ENCODE measurements at places on chromosomes 3 and 15. TPM values are rescaled to one million over a fixed set of nuclear protein-coding genes. Genes with fewer than 3 reads are reported as not detected.

CMSS1 gene
- 12.9 TPM for total RNA-seq

ACTRT3 gene
- total RNA-seq, result 1.7 TPM

NPAP1 gene
- total RNA-seq, result not detected

MYZAP gene
- 8.3 TPM for total RNA-seq

FSD2 gene
- total RNA-seq, result 6.5 TPM

STRIT1 gene
- total RNA-seq, result 2.5 TPM

CCDC33 gene
- total RNA-seq, result 0.20 TPM

ZNF662 gene
- 12.1 TPM for total RNA-seq

STRC gene
- total RNA-seq, result 0.59 TPM

ATP13A5 gene
- 3.7 TPM for total RNA-seq

ZCWPW2 gene
- 1.5 TPM for total RNA-seq

ULK4 gene
- total RNA-seq, result 10.8 TPM

CSPG5 gene
- total RNA-seq, result 1.2 TPM

PPP1R14D gene
- not detected for total RNA-seq

SLC9C1 gene
- 0.89 TPM for total RNA-seq

GCNT3 gene
- total RNA-seq, result not detected

ZNF860 gene
- 0.89 TPM for total RNA-seq

SPRED1 gene
- total RNA-seq, result 57.2 TPM

RPL4 gene
- total RNA-seq, result 1,302 TPM

EID1 gene
- total RNA-seq, result 111 TPM

B3GNT5 gene
- total RNA-seq, result 23.4 TPM

GOLGA6L26 gene
- not detected for total RNA-seq

MUSTN1 gene
- total RNA-seq, result 9.6 TPM
